ENCODE measurements at places on chromosomes 11 and 22. TPM values are rescaled to one million over a fixed set of nuclear protein-coding genes. Genes with fewer than 3 reads are reported as not detected.

DNA sequence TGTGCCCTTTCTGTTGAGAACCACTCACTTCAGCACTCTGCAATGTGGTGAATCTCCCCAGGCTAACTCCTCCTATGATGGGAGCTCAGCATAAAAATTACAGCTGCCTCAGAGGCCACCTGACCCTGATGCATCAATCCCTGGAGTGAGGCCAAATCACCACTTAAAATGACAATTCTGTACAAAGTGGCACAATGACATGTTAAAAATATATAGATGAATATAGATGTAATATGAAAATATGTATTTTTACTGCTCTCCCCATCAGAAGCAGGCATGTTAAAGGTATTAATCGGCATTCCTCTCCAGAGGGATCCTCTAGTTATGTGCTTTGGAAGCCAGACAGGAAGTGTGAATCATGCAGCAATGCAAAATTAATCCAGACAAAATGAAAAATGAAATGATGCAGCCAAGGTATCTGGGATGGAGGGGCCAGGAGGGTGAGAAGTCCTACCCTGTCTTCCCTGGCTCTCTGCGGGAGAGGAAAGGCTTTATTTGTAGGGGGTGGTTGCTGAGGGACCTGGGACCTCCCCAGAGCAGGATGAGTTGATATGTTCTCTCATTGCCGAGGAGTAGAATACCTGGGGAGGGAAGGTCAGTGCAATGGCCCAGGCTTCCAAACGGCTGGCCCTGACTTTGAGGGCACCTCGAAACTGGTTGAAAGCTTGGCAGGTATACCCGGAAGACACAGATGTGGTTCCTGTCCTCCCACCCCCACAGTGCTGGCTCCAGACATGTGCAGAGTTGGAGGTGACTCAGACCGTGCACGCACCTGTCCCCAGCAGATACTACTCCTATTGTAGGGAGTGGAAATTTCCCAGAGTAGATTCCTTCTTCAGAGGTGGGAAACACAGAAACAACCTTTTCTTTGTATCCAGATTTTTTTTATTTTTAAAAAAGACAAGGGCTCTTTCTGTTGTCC lies 347.9 kb upstream of the NCAM1 start:
- no peak overlapping the region for H3K27ac ChIP-seq
- H3K4me1 ChIP-seq, result no peaks in the 10 kb centered on the region
- no peak overlapping the region for H3K4me3 ChIP-seq
- no peaks in the 10 kb centered on the region for H3K27me3 ChIP-seq

- H3K27me3 ChIP-seq, result no peaks in the 10 kb centered on the region
- no peaks in the 10 kb centered on the region for H3K4me1 ChIP-seq
- DNase-seq, result no peak
- no peak overlapping the region for H3K4me3 ChIP-seq
- no peak overlapping the region for H3K27ac ChIP-seq
Measured at GRCh38 chr11:134008634-134009071, 51.9 kb upstream of the IGSF9B start.

GRCh38 chr11:3903207-3903896 lies 47.9 kb downstream of the STIM1 start:
- H3K4me1 ChIP-seq, result peaks cover 43% of the 10 kb centered on the region
- H3K27ac ChIP-seq, result peak overlapping the region; percentile 96
- no peak overlapping the region for H3K4me3 ChIP-seq

- H3K27ac ChIP-seq, result no peak overlapping the region
- no peak for DNase-seq
- H3K4me1 ChIP-seq, result no peaks in the 10 kb centered on the region
- H3K4me3 ChIP-seq, result no peak overlapping the region
Measured at GRCh38 chr11:58629857-58630256, 7.4 kb downstream of the CNTF start.

GRCh38 chr22:26188341-26188740 lies 19.1 kb downstream of the SEZ6L start:
- no peak for DNase-seq
- H3K27me3 ChIP-seq, result no peaks in the 10 kb centered on the region
- no peaks in the 10 kb centered on the region for H3K36me3 ChIP-seq
- no peak overlapping the region for H3K4me3 ChIP-seq
- H3K4me1 ChIP-seq, result no peaks in the 10 kb centered on the region

DNA sequence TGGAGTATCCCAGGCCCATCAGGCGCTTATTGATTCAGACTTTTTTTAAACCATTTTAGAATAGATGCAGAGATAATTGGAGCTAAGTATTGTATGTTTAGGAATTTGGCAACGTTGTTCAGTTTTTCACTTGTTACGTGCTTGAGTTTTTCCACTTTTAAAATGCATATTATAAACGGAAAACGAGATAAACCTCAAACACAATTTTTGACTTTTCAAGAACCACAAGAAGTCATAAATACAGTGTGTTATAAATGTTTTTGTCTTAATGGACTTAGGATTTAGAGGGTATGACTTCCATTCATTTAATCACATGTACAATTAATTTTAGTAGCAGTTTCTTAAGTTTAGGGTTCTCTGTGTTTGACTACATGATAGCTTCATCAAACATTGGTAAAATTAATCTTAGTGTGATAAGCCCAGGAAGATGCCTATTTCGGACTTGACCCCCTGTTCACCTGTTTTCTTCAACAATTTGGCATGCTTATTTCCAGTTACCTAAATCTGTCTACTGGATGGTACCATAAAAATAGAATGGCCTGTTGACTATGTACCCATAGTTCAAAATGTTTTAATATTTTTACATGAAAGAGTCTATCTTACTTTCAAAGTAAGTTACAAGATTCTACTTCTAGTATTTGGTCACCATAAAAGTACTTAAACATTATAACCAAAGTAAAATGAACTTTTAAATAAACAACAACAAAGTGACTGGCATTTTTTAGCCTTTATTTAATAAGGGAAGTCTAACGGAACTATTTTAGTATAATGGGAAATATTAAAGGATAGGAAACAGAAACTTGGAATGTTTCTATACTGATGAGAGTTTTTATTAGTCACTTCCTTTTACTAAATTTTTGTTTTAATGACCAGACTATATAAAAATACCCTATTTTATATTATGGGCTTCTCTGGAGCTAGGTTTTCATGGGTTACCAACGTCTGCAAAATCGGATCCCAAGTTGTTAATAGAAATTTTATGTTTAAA lies 1.4 kb downstream of the ZC3H12C start:
- H3K27me3 ChIP-seq, result no peaks in the 10 kb centered on the region
- H3K4me1 ChIP-seq, result peaks cover 17% of the 10 kb centered on the region
- no peaks in the 10 kb centered on the region for H3K36me3 ChIP-seq
- DNase-seq, result no peak
- peak overlapping the region; percentile 79 for H3K4me3 ChIP-seq

- H3K36me3 ChIP-seq, result peaks cover 4% of the 10 kb centered on the region
- peak; percentile 92 for DNase-seq
- peaks cover 30% of the 10 kb centered on the region for H3K4me1 ChIP-seq
- no peaks in the 10 kb centered on the region for H3K27me3 ChIP-seq
- peak within 1 kb of the TSS; percentile 93 for H3K4me3 ChIP-seq
- peak within 1 kb of the TSS; percentile 84 for H3K27ac ChIP-seq
Measured at GRCh38 chr11:120210626-120211521, at the start of gene OAF. Gene OAF (plus strand): TSS chr11:120211032. CDS start chr11:120211280, 248 bp downstream.

DNA sequence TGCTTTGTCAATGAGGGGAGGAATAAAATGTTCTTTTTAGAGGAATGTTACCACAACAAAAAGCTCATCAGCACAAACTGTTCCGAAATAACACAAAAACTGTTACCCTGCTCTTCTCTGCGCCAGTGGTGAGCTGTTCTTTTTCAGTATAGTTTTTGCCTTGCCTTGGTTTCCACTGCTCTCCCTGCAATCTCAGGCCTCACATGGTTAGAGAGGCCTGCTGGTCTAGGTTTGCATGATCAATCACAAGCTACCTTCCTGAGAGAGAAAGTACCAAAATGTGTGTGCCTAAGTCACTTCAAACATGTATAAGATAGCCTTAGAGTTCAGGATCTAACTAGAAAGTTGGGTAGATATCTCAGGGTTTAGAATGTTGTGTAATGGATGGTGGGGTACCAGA lies 114.6 kb downstream of the STIM1 start:
- no peaks in the 10 kb centered on the region for H3K36me3 ChIP-seq
- peaks cover 3% of the 10 kb centered on the region for H3K4me1 ChIP-seq
- H3K27me3 ChIP-seq, result no peaks in the 10 kb centered on the region
- H3K4me3 ChIP-seq, result no peak overlapping the region
- DNase-seq, result no peak
- H3K27ac ChIP-seq, result no peak overlapping the region

DNA sequence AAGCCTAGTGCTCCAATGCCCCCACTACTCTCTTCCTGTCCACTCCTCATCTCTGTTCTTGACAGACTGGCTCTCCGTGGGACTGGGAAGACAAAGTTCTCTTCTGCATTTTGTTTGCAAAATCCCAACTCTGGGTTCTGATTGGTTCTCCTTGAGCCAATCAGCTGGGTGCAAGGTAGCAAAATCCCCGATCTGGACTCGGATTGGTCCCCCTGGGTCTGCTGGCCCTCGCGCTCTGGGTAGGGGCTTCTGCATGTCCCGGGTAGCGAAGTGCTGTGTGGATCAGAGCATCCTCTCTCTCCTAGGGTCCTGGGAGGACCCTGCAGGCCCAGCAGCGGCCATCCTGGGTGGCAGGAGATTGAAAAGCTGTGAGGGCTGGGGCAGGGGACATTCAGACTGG lies 22.3 kb upstream of the A4GALT start:
- no peak overlapping the region for H3K4me3 ChIP-seq
- H3K36me3 ChIP-seq, result no peaks in the 10 kb centered on the region
- DNase-seq, result no peak
- peak overlapping the region; percentile 7 for H3K27ac ChIP-seq

GRCh38 chr22:46233231-46233630 lies 16.9 kb downstream of the CDPF1 start:
- H3K36me3 ChIP-seq, result no peaks in the 10 kb centered on the region
- no peak overlapping the region for H3K4me3 ChIP-seq
- H3K27me3 ChIP-seq, result no peaks in the 10 kb centered on the region
- DNase-seq, result no peak
- H3K4me1 ChIP-seq, result no peaks in the 10 kb centered on the region

GRCh38 chr11:20647976-20648565 lies 21.3 kb upstream of the NELL1 start:
- no peaks in the 10 kb centered on the region for H3K4me1 ChIP-seq
- H3K36me3 ChIP-seq, result no peaks in the 10 kb centered on the region
- H3K4me3 ChIP-seq, result no peak overlapping the region
- no peaks in the 10 kb centered on the region for H3K27me3 ChIP-seq
- DNase-seq, result peak; percentile 70
- H3K27ac ChIP-seq, result no peak overlapping the region

- H3K4me3 ChIP-seq, result no peak overlapping the region
- no peaks in the 10 kb centered on the region for H3K36me3 ChIP-seq
- H3K4me1 ChIP-seq, result peaks cover 4% of the 10 kb centered on the region
Measured at GRCh38 chr11:68977781-68978625, 2.8 kb downstream of the MRGPRD start.

- H3K36me3 ChIP-seq, result no peaks in the 10 kb centered on the region
- H3K4me3 ChIP-seq, result no peak overlapping the region
- H3K27me3 ChIP-seq, result no peaks in the 10 kb centered on the region
- no peak for DNase-seq
Measured at GRCh38 chr11:78802058-78802761, 227.5 kb upstream of the NARS2 start.

GRCh38 chr11:128316541-128317227 lies 270.7 kb downstream of the ETS1 start:
- H3K36me3 ChIP-seq, result no peaks in the 10 kb centered on the region
- H3K27me3 ChIP-seq, result no peaks in the 10 kb centered on the region
- no peak for DNase-seq
- no peak overlapping the region for H3K27ac ChIP-seq

DNA sequence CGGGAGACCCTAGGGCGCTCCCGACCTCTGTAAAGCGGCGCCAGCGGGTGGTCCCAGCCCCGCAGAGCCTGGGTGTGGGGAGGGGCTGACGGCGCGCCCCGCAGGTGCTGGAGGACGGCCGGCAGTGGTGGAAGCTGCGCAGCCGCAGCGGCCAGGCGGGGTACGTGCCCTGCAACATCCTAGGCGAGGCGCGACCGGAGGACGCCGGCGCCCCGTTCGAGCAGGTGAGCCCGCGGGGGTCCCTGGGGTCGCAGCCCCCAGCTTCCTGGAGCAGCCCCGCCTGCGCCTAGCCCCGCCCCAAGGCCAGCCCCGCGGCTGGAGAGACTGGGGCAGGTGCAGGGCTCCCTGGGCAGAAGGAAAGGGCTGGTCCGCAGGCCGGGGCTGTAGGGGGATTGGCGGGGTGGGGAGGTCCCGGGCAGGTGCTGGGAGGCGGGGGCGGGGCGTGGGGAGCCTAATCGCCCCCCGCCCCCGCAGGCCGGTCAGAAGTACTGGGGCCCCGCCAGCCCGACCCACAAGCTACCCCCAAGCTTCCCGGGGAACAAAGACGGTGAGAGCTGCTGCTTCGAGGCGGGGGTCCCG lies 19.7 kb downstream of the EPS8L2 start:
- H3K27me3 ChIP-seq, result no peaks in the 10 kb centered on the region
- H3K4me3 ChIP-seq, result no peak overlapping the region
- H3K27ac ChIP-seq, result no peak overlapping the region
- peaks cover 7% of the 10 kb centered on the region for H3K36me3 ChIP-seq
- peaks cover 15% of the 10 kb centered on the region for H3K4me1 ChIP-seq

GRCh38 chr22:38944653-38945052 lies 12.8 kb upstream of the APOBEC3A start:
- no peaks in the 10 kb centered on the region for H3K27me3 ChIP-seq
- H3K4me3 ChIP-seq, result no peak overlapping the region
- H3K27ac ChIP-seq, result no peak overlapping the region
- H3K4me1 ChIP-seq, result peaks cover 4% of the 10 kb centered on the region
- no peaks in the 10 kb centered on the region for H3K36me3 ChIP-seq

GRCh38 chr11:35792148-35792845 lies 129.7 kb downstream of the TRIM44 start:
- no peaks in the 10 kb centered on the region for H3K27me3 ChIP-seq
- DNase-seq, result no peak
- H3K4me3 ChIP-seq, result no peak overlapping the region
- H3K27ac ChIP-seq, result no peak overlapping the region
- no peaks in the 10 kb centered on the region for H3K4me1 ChIP-seq
- no peaks in the 10 kb centered on the region for H3K36me3 ChIP-seq

DNA sequence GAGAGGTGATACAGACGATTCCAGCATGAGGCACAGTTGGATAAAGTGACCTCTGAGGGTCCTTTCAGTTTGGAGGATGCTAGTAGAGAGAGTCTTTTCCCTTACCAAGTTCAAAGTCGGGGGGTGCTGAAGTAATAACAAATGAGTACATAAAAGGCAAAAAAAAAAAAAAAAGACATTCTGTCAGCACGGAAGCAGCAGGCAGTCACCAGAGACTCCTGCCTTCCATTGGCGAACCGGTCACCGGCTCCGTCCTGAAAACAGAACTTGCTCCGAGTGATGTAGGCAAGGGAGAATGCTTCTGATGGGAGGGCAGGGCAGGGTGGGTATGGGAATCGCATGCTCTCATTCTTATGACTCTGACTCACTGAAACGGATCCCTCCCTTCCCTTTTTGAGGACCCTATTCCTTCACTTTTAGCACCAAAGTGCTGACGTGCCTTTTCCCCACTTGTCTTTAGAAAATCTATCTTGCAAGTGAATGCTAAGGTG lies 65.9 kb downstream of the PRR5L start:
- no peak overlapping the region for H3K4me3 ChIP-seq
- no peaks in the 10 kb centered on the region for H3K36me3 ChIP-seq
- H3K27ac ChIP-seq, result no peak overlapping the region
- no peaks in the 10 kb centered on the region for H3K27me3 ChIP-seq
- no peak for DNase-seq

The EFEMP2 gene
- total RNA-seq, result 1.4 TPM

The CFAP300 gene
- total RNA-seq, result 2.2 TPM

The FBXO3 gene
- total RNA-seq, result 29.6 TPM

The CRYBB3 gene
- not detected for total RNA-seq

The MMP1 gene
- 15.7 TPM for total RNA-seq

The RFPL1 gene
- total RNA-seq, result not detected

The HTR3A gene
- total RNA-seq, result not detected

The NFAM1 gene
- total RNA-seq, result not detected

The OR5P2 gene
- total RNA-seq, result not detected

The THY1 gene
- total RNA-seq, result not detected

Measured in Caco-2 (cell line).